ENCODE measurements at places on chromosomes 2 and 18.

DNA sequence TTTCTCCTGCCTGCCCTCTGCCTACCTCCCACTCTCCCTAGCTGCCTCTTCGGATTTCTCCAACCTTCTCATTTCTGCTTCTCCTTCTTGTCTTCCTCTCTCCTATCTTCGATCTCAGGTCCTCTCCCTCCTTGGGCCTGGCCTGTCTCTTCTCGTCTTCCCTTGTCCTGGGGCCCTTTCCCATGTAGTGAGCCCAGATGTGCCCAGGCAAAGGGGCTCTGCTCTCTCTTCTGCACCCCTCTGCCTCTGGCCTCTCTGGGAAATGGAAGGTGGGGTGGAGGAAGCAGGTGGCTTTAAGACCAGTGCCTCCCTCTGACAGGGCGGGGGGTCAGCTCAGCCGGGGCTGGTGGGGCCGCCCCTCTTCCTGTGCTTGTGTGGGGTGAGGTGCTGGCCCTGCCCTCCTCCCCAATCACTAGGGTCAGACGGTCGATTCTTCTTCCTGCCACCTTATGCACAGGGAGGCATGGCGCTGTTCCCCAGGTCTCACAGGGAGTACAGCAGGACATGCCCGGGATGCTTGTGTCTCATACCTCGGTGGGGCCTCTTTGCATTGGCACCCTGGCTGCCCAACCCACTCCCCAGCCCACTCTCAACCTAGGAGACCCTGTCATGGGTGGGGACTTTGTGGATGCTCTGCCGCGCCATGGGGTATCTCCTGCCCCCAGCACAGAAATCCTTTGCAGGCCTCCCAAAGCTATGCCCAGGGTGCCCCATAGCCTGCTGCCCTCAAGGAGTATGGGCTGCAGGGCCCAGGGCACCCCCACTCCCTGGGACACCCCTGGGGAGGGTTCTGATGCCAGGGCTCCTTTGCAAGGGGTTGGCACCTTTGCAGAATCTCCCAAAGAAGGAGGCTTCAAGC, 213.8 kb upstream of the HAAO start:
- DNase-seq = no peak

GRCh38 chr2:220219371-220219770, 591.9 kb downstream of the SLC4A3 start:
- DNase-seq = no peak

- DNase-seq = no peak
These were observed 9.9 kb upstream of the GAREM2 start for GRCh38 chr2:26162963-26163362.

DNA sequence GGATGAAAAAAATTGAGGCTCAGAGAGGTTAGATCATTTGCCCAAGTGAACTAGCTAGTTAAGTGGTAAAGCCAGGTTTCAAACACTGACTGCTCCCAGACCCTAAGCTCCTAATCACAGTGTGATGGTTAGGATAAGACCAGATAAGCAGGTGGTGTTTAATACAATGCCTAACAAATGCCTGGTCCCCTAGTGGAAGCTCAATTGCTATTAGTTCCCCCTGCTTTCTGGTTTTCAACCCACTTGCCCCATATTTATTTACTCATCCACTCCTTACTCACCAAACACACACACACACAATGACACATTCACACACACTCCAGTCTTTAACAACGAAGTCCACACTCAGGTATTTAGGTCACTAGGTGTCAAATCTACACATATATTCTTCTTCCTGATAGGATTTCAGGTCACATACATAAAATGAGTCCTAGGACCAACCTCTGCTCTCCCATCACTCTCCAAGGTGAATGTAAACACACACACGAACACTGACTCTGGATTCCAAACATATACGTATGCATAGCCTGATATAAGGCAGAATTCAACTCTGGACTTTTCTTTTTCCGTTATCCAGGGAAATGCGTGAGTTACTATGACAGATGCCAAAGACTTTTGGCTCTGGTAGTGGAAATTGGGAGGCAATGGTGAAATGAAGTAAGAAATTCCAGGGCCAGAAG, 73.6 kb upstream of the TSPYL6 start:
- no peak for DNase-seq

DNA sequence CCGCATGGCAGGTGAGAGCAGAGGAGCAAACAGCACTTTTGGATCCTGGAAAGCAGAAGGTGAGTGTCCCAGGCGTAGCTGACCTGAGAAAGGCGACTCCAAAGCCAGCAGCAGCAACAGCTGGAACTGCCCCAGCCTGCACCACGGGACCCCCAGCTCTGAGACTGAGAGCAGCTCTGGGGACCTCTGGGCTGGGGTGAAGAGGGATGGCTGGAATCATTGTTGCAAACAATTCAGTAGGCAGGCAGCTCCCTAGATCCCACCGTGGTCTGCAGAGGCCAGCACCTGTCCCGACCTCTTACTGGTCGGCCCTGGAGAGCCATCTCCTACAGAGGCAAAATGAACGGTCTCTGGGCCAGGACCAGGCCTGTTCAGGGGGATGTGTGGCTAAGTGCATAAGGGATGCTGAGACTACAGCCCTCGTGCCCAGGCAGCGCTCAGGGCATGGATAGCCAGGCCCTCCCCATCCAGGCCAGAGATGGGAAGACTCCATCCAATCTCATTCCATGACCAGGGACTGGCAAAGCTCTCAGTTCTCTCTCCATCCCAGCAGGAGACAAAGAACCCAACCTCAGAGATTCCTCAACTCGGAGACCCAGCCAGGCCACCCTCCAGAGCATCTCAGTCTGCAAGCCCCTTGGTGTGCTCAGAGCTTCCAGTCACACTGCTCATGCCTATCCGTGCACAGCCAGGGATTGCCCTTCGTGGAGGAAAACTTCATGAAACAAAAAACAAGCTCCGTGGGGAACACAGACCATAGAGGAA, 38.2 kb upstream of the ALPP start:
- no peak for DNase-seq

DNA sequence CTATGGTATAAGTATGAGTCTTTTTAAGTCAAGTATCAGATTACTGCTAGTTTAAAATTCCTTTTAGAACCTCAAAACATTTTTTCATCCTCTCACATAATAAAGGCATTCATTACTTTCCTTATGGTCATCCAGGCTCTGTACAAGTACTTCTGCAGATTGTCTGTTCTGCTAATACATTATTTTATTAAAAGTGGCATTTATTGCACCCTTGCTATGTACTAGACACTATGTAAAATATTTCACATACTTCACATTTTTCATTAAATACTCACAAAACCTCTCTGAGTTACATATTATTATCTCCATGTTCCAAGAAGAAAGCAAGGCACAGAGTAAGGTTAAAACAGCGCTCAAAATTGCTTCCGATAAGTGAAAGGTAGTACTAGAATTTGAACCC, 84.1 kb downstream of the RAPH1 start:
- no peak for DNase-seq

DNA sequence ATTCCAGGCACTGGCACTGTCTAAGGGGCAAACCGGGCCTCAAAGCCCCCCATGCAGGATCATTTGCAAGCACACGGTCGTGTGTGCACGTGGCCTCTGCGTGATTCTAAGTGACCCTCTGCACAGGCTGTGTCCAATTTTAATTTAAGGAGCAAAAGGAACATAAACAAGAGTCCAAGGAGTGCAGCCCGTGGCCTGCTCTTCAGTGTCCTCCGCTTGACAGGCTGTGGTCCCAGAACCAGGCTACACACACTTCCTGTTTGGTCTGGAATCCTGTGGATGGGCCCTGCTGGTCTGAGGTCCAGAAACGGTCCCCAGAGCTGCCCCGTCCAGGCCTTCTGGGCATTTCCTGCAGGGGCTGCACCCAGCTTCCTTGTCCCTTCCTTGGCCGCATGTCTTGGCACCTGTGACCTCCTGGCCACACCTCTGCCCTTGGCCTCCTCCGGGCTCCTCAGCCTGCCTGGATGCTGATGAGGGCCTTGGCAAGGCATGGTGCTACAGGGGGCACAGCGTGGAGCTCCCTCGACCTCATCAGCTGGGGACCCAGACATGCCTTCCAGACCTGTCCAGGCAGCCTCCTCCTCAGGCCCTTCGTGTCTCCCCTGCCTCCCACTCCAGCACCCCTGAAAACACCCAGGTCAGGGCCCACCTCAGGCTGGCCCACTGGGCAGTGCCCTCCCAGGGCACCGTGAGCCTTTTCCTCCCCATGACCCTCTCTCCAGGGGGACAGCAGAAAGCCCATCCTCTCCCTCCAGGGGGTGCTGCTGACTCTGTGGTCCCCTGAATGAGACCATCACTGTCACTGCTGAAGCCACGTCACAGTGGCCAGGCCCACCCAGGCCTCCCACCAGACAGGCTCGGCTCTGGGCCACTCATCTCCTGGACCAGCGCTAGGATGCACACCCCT, 136.4 kb upstream of the GPC1 start:
- no peak for DNase-seq

- no peak for DNase-seq
These were observed 86.7 kb downstream of the LONRF2 start for GRCh38 chr2:100235581-100235980.

DNA sequence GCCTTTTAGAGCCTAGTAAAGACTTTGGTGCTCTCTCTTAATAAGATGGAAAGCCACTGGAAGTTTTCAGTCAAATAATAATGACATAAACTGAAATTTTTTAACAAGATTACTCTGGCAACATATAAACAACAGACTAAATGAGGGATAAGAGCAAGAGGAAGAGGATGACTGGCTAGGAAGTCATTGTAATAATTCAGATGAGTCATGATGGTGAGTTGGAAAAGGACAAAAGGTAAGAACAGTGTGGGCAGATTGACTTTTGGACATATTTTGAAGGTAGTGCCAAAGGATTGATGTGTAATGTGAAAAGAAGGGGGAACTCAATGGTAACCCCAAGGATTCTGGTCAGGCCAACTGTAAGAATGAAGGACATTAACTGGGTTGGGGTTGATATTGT, 310.3 kb downstream of the NOL4 start:
- DNase-seq = no peak

GRCh38 chr2:192216336-192216735, 21.6 kb upstream of the TMEFF2 start:
- no peak for DNase-seq

- DNase-seq = no peak
These were observed 33.4 kb downstream of the ARHGEF4 start for GRCh38 chr2:130870161-130870485.

- no peak for DNase-seq
These were observed 151.1 kb upstream of the RIOK3 start for GRCh38 chr18:23301972-23302371.

GRCh38 chr2:160057356-160057755, 5.1 kb downstream of the PLA2R1 start:
- DNase-seq = no peak

GRCh38 chr2:4340536-4340935, 637.2 kb downstream of the DCDC2C start:
- DNase-seq = no peak

DNA sequence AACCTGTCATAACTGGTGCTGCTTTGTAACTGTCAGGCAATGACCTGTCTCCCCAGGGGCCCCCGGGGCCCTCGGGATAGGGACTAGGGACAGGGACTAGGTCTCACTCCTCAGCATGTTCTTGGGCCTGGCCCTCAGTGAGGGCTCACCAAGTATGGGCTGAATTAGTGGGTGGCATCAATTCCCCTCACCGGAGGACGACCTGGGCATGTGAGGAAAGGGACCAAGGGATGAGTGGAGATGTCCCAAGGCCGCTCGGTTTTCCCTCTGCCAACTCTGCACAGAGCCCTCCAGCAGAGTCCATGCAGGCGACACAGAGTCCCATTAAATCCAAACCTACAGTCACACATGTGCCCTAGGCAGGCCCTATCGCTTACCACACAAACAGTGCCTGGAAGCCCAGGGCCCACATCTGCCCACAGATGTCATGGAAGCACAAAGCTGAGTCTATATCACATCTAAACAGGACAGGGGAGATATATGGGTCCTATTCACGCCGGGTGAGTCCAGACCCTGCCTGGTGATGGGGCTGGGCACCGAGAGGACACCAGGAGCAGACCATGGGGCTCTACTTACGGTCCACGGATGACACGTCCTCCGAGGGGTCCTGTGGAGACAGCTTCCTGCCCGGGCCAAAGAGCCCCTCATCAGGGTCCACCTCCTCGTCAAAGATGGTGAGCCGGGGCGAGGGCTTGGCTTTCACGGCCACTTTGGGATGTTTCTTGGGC, 26.6 kb downstream of the HS1BP3 start:
- no peak for DNase-seq

GRCh38 chr2:121707920-121708361, 28.7 kb downstream of the NIFK start:
- no peak for DNase-seq

DNA sequence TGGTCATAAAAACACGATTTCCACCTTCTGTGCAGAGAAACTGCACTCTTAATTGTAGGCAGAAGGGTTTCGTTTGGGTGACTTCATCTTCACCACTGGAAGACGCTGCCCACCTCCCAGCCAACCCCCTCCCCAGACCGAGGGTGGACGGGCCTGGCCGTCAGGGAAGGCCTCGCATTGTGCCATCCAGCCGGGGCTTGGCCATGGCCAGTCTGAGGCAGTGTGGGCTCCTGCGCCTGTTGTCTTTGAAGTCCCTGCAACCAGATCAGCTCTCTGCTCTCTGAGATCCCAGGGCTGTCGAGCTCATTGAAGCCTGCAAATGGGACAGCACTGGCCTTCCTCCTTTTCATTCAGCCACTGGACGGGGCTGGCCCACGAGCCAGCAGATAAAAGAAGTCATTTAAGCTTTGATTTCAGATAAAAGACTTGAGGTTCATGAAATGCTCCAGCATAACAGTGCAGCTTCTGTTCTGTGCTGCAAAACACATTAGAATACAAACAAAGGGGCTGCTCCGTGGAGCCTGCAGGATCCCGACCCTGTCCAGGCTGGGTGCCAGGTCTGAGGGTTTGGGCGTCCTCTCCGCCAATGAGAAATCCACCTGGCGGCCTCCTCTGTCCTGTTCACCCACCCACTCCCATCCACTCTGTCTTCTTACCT, 253.5 kb downstream of the LDLRAD4 start:
- DNase-seq = peak; percentile 53

- DNase-seq = no peak
These were observed 65.5 kb downstream of the COMMD1 start for GRCh38 chr2:61970807-61971556.

DNA sequence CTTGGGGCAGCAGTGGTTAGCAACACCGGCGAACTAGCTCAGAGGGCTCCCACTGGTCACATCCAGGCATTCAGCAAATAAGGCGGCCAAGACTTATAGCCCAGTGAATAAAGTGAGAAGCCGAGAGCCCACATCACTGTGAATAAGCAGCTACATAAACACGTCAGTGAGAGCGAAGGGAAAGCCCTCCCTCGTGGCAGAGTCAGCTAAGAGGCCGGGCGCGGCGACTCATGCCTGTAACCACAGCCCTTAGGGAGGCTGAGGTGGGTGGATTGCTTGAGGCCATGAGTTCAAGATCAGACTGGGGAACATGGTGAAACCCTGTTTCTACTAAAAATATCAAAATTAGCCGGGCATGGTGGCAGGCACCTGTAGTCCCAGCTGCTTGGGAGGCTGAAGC, 5.2 kb downstream of the D2HGDH start:
- DNase-seq = no peak

- no peak for DNase-seq
These were observed 58.3 kb downstream of the ADNP2 start for GRCh38 chr18:80167331-80167730.
